ENCODE measurements at places on chromosomes 7 and 10.

DNA sequence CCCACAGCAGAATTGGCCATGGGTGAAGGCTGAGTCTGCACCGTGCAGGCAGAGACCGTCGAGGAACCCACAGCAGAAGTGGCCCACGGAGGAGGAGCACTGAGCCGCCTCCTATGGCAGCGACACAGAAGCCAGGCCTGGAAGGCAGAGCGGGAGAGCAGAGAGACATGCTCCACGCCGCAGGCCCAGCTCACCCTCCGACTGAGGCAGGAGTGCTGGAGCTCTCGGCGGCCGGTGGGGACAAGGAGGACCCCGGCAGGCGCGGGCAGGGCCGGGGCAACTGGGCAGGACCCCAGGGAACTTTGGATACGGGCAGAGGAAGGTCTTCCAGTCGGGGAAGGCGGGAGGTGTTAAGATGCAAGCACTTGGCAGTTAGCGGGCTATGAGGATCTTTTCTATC is 420.4 kb downstream of the DNAJB6 start:
- no peak for DNase-seq

- no peak for DNase-seq
Observed at GRCh38 chr10:58518775-58519174, 6.1 kb downstream of the BICC1 start.

DNA sequence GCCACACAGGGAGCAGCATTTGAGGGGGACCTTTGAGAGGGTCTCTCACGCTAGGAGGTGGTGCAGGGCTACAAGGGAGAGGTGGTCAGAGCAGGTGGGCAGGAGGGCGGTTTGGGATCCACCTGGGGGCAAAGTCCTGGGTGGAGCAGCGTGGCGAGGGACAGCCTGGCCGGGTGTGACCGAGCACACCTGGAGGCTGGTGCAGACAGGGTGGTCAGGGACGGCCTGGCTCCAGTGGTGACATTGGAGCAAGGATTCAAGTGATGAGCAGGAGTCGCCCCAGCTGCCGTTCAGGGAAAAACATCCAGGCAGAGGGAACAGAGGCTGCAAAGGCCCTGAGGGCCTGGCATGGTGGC is 36.0 kb downstream of the CLIP2 start:
- DNase-seq: no peak

DNA sequence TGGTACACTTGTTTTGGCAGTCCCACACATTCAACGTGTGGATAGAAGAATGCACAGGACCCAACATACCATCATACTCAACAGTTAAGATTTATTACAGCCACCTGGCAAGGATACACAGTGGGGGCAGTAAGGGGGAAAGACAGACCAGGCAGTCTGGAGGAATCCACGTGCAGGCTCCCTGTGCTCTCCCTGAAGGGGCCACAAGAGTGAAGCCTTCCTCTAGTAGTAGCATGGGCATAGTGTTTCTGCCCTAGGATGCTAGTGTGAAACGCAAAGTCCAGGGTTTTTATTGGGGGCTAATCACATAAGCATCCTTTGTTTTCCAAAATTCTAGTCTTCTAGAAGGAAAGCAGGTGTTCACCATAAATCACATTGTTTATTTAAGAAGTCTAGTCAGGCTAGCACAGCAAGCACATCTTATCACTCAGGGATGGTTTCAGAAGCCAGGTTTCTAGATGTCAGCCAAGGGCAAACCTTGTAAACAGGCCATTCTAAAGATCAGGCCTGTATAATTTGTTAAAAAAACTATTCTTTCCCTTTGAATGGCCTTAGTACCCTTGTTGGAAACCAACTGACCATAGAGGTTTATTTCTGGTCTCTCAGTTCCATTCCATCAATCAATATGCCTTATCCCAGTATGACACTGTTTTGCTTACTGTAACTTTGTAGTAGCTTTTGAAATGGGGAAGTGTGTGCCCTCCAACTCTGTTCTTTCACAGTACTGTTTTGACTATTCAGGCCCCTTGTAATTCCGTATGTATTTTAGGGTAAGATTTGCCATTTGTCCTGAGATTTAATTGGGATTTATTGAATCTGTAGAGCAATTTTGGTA is 12.4 kb upstream of the TFAM start:
- DNase-seq: peak; percentile 20

- no peak for DNase-seq
Observed at GRCh38 chr10:128230401-128230800, 104.2 kb upstream of the MKI67 start.
